Stimulated activated CD8-positive, alpha-beta memory T cell treated with anti-CD3 and anti-CD28 coated beads, Interleukin-4, amount 100 ng/mL, for 4 hours (primary cell): ENCODE measurements at places on chromosomes 16 and 17.

DNA sequence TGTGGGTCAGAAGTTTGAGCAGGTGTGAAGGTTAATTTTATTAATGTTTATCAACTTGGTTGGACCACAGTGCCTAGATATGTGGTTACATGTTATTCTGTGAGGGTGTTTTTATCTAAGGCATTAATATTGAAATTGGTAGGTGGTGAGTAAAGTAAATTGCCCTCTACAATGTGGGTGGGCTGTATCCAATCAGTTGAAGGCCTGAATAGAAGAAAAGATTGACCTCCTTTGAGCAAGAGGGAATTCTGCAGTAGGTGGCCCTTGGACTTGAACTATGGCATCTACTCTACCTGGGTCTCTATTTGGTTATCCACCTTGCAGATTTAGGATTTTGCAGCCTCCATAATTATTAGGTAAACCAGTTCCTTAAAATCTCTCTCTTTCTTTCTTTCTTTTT is 356.8 kb upstream of the EEF2KMT start:
- DNase-seq: no peak

- DNase-seq: no peak
Measured at GRCh38 chr16:64749346-64749745, 372.5 kb downstream of the CDH11 start.

DNA sequence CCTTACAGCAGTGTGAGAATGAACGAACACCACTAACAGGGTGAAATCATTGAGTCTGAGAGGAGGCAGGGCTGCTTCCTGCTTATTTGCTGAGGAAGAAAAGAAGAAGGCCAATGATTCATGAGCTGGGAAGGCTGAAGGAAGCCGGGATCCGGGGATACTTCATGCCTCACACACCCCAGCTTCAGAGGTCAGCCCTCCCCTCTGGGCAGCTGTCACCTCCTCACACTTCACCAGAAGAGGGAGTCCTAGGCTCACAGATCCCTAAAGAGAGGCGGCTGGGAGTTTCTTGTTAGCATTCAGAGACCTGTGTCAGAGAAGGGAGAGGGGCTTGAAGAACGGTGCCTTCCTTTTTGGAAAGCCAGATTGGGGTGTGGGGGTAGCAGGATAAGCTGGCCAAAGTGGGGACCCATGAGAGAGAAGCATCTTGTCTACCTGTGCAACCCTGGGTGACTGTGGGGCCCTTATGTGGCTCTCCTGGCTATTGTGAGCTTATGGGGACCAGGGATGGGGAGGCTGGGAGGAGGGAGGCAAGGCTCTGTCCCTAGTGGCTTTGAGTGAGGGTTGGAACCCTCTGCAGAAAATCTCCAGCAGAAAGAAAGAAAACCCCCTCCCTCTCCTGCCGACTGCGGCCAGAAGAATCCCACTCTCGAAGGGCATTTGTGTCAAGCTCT is 94.6 kb downstream of the RGS9 start:
- DNase-seq: no peak

DNA sequence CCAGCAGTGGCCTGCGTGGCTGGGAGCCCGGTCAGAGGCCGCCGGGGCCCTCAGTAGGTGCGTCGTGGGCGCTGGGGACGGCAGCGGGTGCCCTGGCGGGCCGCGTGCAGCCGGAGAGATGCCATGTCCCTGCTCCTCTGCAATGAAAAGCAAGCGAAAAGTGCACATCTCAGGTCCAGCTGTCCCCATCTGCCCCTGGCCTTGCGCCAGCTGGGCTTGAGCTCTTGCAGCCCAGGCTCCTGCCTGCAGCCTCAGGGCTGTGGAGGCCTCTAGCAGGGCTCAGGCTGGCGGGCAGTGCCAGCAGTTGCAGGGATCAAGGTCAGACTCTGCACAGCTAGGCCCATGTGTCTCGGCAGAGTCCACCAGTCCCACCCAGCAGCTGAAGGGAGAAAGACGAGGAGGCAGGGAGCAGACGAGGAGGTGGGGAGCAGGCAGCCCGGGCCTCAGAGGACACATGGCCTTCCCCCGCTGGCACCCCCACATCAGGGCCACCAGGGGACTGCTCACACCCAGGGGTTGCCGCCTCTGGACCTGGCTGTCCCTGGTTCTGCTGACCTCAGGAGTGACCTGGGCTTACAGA is 11.2 kb downstream of the SLC16A3 start:
- no peak for DNase-seq

DNA sequence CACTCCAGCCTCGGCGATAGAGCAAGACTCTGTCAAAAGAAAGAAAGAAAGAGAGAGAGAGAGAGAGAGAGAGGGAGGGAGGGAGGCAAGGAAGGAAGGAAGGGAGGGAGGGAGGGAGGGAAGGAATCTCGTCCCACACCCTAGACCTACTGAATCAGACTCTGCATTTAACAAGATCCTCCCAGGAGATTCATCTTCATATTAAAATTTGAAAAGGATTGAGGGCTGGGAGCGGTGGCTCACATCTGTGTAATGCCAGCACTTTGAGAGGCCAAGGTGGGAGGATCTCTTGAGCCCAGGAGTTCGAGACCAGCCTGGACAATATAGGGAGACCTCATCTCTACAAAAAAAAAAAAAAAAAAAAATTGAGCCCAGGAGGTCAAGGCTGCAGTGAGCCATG is 33.5 kb upstream of the NUFIP2 start:
- no peak for DNase-seq

DNA sequence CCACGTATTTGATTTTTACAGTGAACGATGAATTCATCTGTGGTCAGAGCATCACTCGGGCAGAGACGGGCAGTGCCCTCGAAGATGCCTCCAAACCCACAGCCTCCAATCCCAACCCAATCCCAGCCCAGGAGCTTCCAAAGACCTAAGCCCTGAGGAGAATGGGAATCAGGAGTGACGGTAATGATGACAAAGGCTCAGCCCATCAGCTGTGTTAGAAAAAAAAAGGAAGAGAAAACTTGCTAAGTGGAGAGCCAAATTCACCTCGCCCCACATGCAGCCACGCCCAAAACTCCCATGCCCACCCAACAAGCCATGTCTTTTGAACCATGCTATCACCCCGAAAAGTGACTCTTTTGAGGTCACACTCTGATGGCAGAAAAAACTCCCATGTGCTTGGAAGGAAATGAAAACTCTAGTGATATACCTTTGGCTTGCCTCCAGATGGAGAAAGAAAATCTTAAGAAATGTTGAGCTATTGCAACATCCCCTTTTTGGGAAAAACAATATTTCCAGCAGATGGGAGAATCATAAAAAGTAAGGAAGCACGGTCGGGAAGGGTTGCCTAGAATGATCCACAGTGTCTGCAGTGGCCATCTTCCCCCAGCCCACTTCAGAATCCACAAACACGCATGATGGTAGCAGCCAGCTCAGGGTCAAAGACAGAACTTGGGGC is 37.7 kb downstream of the XYLT1 start:
- no peak for DNase-seq

- no peak for DNase-seq
Measured at GRCh38 chr17:79873583-79873982, 34.3 kb upstream of the CBX4 start.
